A549 treated with CORT108297 at 1 μM for 4 hours (cell line): ENCODE measurements at places on chromosomes 3 and 15. TPM values are rescaled to one million over a fixed set of nuclear protein-coding genes. Genes with fewer than 3 reads are reported as not detected.

Gene GCSAM
- total RNA-seq, result not detected in 5 replicates

Gene TOPBP1
- 20.5 to 28.4 TPM (median 25.6 TPM) in 5 replicates for total RNA-seq

Gene C3orf70
- total RNA-seq, result 0.01 to 0.02 TPM in 2 of 5 replicates, not detected in the others

Gene HYKK
- total RNA-seq, result 5.8 to 6.7 TPM (median 6.1 TPM) in 5 replicates

Gene NR2E3
- total RNA-seq, result 0.12 to 0.39 TPM (median 0.21 TPM) in 5 replicates
